ENCODE measurements at places on chromosomes 7 and 10.

DNA sequence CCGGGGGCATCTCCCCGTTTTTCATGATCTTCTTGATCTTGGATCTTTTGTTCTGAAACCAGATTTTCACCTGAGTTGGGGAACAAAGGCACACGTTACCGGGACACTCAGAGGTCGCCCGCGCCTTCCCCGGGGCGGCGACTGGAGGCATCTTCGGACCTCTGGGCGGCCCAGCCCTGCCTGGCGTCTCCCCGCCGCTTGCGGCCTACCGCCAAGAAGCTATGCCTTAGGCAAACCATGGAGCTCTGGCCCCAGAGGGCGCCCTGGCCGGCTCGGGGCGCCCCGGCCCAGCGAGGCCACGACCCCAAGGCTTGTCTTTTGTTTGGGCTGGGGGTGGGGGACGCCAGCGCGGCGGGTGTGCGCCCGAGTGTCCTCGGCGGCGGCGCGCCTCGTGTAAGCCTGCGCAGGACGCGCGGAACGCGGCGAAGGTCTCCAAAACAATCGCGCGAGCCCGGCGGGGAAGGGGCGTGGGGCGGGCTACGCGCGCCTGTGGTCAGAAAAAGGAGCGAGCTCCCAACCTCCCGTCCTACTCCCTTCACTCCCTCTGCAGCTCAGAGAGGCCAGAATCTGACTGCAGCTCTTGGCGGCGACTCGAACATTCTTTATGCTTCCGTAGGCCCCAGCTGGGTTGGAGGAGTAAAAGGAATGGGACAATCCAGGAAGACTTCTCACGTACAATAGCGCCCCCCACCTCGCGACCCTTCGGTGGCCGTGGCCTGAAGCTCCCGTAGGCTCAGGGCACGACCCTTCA, 3.5 kb downstream of the DLX5 start:
- DNase-seq = no peak

DNA sequence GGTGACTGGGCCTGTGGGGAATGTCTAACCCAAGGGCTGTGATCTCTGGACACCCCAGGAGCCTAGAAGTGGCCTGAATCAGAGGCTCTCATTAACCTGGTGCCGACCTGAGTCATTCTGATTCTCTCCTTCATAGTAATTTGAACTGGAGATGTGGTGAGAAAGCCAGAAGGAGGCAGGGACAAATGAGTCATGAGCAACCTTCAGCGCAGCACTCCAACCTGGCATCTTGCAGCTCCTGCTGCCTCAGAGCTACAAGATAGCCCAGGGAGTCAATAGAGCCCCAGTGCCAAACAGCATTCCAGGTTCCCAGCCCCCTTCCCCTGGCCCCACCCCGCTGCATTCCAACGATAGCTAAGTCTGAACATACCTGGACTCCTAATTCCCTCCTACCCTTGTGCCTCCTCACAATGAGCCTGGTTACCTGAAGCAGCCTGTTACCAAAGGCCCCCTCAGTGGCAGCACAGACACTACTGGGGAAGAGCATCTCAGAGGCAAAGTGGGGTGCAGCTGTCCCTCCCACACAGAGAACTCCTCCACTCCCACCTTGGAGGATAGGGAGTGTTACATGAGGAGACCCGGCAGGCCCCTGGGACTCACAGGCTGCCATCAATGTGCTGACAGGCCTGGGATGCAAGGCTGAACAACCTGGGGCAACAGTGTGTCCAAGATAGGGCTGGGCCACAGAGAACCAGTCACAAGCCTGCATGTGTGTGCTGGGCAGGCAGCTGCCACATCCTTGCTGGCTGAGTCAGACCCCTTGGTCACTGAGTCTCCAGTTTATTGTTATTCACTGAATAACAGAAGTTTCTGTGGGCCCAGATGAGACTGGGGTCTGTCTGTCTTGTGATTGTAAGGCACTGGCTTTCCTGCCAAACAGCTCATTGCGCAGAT, 76.8 kb upstream of the LEP start:
- no peak for DNase-seq

DNA sequence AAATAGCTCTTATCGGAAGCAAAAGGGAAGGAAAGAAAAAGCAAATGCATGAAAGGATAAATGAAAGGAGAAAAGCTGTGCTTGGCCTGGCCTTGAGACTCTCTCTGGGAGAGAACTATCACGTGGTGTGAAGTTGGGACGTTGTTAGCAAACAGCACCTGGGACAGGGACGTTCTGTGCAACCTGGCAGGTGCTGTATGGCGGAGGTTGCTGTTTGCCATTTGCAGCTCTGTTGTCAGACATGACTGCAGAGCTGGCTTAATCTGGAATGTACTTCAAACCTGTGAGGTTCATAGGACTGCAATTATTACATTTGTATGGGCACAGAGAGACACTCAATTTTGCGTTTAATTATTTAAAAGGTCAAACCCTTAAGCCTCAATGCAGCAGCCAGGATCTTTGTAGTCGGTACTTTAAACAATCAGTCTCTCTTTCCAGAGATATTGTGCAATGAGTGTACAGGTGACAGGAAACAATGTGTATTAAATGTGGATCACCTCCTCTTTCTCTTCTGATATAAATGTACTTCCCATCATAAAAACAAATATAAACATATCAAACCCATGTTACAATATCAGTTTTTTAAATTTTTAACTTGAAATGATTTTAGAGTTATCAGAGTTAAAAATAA, 800.5 kb upstream of the KCND2 start:
- DNase-seq = no peak

- DNase-seq = no peak
Measured at GRCh38 chr10:16756561-16757221, 60.5 kb downstream of the RSU1 start.

GRCh38 chr7:47332213-47332612, 249.7 kb downstream of the TNS3 start:
- no peak for DNase-seq

- DNase-seq = no peak
Measured at GRCh38 chr10:35570397-35570796, 34.7 kb upstream of the GJD4 start.

DNA sequence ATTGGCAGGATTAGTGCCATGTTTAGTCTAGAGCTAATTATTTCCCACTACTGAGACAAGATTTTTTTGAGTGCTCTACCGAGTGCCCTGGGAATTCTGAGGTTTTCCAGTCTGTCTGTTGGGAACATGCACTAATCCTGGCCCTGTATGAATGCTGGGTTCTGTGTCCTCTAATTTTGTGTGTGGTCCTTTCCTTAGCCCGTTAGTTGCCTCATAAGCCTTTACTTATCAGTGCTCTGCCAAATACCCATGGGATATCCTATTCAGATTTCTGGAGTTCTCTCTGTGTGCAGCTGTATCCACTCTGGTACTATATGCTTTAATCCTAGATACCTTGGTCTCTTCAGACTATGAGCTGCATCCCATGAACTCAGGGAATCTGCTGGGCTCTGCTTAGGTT, 13.1 kb downstream of the CSGALNACT2 start:
- DNase-seq = no peak

GRCh38 chr10:49139846-49140195, 6.0 kb upstream of the FAM170B start:
- peak; percentile 77 for DNase-seq

- no peak for DNase-seq
Measured at GRCh38 chr10:12228851-12229250, 32.9 kb downstream of the CDC123 start.

- DNase-seq = peak; percentile 18
Measured at GRCh38 chr10:60572511-60573194, 183.0 kb upstream of the ANK3 start.

DNA sequence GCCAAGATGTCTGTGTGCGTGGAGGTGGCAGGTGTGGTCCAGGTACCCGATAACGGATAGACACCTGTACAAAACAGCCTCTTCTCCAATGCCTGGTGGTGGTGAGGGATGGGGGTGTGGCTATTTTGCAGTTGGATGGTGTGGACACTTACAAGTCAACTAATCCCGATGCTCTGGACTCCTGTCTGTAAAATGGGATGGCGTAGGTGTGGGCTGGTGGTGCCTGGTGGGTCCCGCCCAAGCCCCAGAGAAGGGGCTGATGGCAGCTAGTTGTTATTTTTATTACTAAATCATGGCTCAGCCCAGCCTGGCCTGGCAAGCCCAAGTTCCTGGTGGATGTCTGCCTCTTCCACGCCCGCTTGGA, 22.3 kb downstream of the GTF2IRD1 start:
- no peak for DNase-seq

- no peak for DNase-seq
Measured at GRCh38 chr7:73986158-73986631, 41.8 kb upstream of the ELN start.

GRCh38 chr10:71252220-71252619, 39.9 kb downstream of the UNC5B start:
- DNase-seq = no peak

- no peak for DNase-seq
Measured at GRCh38 chr10:129274748-129275474, 192.1 kb upstream of the MGMT start.

GRCh38 chr10:59018977-59019376, 157.5 kb upstream of the PHYHIPL start:
- no peak for DNase-seq

DNA sequence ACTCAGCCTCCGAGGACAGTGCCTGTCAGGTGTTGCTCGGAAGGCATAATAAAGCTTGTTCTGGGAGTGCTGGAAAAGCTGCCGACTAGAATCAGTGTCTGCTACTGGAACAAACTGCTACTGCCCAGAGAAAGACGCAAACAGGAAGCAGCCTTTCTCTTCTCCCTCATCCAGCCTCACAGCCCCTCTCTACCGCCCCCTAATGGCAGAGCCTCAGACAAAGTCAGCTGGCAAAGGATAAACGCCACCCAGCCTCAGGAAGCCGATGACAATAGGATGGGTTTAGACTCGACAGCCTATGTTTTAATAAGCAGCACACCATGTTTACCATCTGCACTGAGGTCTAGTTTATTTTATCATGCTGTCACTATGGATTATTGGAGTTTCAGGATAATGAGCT, 169.5 kb upstream of the LYZL1 start:
- DNase-seq = peak; percentile 47

GRCh38 chr7:30530373-30530772, 25.7 kb upstream of the GGCT start:
- no peak for DNase-seq

GRCh38 chr10:26269754-26270153, 53.2 kb downstream of the GAD2 start:
- DNase-seq = peak; percentile 31

- DNase-seq = no peak
Measured at GRCh38 chr10:111874576-111874975, 309.0 kb downstream of the GPAM start.

- no peak for DNase-seq
Measured at GRCh38 chr7:115475206-115475605, 553.3 kb downstream of the MDFIC start.

DNA sequence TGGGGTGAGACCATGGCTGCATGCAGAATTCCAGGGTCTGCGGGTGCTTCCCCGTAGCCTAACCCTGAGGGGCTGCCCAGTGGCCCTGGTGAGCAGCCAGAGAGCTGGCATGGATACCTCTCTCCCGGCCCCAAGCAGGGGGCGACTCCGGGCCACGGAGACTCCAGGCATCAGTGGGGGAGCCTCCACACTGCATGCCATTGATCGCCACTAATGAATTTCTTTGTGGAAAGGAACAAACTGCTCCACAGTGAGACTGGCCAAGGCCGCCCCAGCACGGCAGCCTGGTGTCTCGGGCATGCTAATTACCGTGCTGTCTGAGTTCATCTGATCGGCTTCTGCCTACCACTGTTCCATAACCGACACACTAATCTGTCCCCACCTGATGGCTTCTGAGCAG, 184.4 kb downstream of the GRID1 start:
- DNase-seq = no peak

DNA sequence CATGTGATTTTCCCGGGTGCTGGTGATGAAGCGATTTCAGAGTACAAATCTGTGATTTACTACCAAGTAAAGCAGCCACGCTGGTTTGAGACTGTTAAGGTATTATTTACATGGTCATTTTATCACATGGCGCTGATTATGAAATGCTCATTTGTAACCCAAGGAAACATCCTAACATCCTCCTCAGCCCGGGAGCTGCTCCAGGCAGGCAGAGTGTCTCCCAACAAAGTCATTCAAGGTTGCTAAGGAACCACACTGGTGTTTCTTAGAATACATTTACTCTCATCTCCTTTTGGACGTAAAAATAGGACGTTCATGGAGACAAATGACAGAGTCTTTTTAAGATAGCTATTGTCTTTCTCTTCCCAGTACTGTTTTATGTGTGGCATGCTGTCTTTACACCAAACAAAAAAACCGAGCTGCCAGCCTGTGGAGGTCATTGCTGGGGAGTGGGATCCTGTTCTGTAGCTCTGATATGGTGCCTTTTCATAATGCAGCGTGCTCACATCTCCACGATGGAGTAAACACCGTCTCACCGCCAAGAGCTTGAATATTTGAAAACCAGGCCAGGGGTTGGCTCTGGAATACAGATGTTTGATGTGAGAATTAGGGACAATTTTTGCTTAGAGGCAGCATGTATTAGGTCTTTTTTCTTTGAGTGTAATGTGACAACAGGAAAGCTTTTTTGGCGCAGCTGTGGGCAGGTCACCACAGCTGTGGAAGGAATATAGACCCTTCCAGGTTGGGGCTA, 119.6 kb downstream of the DOCK1 start:
- no peak for DNase-seq

DNA sequence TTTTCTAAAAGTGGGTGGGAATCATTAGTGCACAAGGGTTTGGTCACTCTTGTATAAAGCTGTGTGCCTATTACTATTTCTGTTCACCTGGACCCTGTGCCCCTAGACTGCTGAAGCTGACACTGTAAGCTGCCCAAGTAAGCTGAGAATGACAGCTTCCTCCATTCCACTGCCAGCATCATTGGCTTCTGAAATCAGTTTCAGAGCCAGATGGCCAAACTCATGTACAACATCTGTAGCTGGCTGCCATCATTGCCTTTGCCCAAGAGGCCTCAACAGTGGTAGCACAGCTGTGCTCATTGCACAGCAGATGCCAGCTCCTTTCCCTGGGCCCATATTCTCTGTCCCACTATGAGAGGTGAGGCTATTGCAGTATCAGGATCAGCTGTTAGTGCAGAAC, 165.7 kb downstream of the CPEB3 start:
- no peak for DNase-seq

DNA sequence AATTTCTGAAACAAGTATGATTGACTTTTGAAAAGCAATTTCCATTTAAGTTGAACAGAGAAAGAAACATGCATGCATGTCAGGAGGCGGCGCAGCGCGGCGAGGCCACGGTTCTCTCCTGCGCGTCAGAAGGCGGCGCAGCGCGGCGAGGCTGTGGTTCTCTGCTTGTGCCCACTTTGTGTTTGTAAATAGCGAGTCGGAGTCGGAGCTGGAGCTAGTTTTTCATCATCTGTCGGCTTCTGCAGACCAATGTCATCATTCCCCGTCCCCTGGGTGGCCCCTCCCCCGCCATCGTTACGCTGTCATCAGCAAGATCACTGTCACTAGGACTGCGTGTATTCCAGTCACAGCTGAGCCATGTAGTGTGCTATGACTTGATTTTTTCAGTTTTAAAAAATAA, 49.2 kb downstream of the INPP5A start:
- DNase-seq = no peak

- DNase-seq = no peak
Measured at GRCh38 chr10:67780759-67781538, 57.0 kb downstream of the DNAJC12 start.

Data from suppressor macrophage treated with lipopolysaccharide for 1 hour (primary cell).